Skeletal muscle cell (primary cell): ENCODE measurements at places on chromosomes 2 and 18.

DNA sequence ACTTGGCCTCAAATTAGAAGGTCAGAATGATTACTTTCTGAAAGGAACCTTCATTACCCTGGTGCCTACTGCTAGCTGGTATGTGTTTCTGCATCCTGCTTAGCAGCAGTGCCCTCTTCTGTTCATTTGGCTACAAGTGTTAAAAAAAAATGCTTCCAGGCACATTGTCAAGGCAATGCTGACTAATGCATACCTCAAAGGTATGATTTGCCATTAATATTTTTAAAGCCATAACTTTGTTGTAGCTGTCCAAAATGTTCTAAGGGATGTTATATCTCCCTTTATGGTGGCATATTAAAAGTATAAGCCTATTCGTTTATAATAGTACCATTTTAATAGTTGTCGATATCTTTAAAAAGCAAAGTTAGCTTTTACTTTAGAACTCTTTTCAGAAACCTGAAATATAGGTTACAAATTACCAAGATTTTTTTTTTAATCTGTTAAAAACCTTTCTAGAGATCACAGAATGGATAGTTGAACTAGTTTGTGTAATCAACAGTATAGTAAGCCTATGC is 52.0 kb upstream of the FAM171B start:
- peak; percentile 26 for DNase-seq

GRCh38 chr2:233964581-233964980 is 47.4 kb downstream of the TRPM8 start:
- DNase-seq = no peak

DNA sequence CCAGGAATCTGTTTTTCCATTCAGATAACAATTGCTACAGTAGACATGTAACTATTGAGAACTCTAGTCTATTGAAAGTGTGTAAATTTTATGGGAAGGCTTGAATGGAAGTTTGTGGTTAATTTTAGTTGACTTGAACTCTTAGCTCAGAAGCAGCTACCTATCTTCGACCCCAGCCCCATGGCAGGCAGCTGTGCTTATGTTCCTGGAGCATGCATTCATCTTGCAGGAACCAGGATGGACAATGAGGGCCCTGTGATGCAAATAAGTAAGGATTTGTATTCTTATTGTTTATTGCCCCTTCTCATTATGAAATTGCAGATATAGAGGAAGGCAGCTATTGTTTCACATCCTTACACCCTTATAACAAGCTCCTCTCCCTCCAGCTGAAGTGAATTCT is 1252.2 kb downstream of the DPP10 start:
- DNase-seq = no peak

DNA sequence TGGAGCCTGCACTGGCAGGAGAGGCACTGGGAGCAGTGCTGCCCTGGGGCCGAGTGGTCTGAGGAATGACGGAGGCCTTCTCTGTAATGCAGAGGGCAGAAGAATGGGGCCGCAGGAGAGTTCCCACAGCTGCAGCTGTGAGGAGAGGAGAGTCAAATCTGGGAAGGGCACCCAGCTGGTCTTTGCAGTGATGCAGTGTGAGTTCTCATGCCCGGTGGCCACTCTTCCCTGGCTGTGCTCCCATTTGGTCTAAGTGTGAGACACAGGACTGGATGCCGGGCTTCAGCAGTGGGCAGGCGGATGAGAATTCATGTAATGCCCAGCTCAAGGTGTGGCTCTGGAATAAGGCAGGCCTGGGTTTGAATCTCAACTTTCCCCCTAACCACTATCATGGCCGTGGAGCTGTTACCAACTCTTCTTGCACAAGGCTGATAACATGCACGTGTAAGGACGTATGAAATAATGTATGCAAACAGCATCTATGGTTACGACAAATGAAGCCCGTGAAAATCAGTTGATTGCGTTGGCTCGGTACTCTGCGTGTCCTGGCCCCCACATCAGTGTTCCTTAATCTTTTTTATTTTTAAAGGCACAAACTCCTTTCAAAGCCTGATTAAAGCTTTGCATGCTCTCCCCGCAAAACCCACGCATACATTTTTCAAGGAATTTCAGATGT is 71.6 kb downstream of the ACKR3 start:
- DNase-seq = no peak

DNA sequence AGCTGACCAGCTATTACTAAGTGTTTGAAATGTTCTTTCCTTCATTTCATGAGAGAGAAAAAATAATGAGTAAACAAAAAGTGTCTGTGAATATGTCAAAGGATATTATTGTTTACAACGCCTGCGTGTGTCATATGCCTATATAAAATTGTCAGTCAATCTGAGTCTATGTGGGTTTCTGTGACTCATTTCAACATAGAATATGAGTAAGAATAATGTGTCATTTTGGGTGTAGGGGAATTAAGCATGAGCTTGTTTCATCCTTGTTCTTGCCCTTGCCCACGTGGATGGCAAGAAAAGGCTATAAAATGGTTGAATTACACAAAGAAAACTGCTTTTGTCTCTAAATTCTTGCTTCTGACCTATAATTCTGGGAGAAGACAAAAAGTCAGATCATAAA is 466.0 kb downstream of the PTH2R start:
- no peak for DNase-seq

- no peak for DNase-seq
Observed at GRCh38 chr18:13447621-13448334, 229.2 kb downstream of the LDLRAD4 start.

- DNase-seq = peak; percentile 41
Observed at GRCh38 chr18:36075862-36076587, 8.7 kb upstream of the RPRD1A start.

DNA sequence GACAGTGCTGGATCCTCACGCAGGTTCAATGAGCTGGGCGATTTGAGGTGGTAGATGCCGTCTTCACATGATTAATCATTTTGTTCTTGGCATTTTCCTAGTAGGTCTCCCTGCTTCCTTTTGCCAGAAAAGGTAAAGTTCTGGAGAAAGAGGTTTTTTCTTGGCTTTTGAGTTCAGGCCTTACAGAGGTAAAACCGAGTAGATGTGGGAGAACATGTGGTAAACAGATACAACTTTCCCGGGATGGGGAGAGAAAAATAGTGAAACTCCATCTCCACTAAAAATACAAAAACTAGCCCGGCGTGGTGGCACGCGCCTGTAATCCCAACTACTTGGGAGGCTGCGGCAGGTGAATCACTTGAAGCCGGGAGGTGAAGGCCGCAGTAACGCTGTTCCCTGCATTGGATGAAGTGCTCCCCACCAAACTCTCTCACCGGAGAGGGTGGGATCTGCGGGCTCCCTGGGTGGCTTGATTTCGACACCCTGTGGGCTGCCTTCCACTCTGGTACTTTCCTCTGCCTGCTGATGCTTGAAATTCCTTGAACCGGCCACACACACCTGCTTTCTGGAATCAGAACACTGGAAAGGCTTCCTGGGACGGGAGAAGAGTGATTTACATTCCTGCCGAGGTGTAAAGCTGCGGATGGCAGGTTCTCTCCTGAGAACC is 88.8 kb downstream of the ACTR3 start:
- no peak for DNase-seq

DNA sequence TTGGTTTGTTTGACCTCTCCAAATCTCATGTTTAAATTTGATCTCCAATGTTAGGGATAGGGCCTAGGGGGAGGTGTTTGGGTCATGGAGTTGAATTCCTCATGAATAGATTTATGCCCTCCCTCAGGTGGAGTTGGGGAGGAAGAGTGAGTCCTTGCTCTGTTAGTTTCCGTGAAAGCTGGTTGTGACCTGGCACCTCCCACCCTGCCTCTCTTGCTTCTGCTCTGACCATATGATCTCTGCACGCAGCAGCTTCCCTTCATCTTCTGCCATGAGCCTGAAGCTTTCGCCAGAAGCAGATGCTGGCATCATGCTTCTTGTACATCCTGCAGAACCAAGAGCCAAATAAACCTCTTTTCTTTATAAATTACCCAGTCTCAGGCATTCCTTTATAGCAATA is 231.6 kb upstream of the ERBB4 start:
- no peak for DNase-seq

GRCh38 chr2:131673400-131674173 is 145.9 kb downstream of the CCDC74A start:
- DNase-seq = no peak

- DNase-seq = no peak
Observed at GRCh38 chr2:223970343-223971128, 13.3 kb downstream of the MRPL44 start.

GRCh38 chr2:59874361-59874760 is 679.1 kb downstream of the BCL11A start:
- DNase-seq = no peak

DNA sequence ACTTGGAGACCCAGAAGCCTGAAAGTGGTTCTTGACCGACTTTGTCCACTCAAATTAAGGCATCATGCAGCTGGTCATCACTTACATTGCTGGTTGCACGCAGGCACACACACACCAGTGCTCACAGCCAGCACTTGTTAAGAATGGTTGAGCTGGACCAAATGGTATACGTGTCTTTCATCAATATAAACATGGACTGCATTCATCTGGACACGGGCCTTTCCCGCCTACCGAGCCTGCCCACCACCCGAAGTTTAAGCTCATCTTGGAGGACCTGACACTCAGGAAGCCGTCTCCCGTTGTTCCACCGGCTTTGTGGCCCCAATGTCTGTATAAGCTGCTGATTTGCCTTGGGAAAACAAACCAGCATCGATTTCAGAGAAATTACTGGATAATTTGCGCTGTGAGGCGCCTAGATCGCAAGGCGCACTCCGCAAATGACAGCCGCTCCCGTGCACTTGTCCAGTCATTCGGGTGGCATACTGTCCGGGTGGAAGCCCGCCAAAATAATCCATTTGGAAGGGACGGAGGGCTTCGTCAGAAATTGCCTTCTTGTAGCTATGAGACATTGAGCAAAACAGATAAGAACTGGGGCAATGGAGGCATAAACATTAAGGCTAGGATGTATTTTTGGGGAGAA is 40.1 kb upstream of the AKAIN1 start:
- no peak for DNase-seq

DNA sequence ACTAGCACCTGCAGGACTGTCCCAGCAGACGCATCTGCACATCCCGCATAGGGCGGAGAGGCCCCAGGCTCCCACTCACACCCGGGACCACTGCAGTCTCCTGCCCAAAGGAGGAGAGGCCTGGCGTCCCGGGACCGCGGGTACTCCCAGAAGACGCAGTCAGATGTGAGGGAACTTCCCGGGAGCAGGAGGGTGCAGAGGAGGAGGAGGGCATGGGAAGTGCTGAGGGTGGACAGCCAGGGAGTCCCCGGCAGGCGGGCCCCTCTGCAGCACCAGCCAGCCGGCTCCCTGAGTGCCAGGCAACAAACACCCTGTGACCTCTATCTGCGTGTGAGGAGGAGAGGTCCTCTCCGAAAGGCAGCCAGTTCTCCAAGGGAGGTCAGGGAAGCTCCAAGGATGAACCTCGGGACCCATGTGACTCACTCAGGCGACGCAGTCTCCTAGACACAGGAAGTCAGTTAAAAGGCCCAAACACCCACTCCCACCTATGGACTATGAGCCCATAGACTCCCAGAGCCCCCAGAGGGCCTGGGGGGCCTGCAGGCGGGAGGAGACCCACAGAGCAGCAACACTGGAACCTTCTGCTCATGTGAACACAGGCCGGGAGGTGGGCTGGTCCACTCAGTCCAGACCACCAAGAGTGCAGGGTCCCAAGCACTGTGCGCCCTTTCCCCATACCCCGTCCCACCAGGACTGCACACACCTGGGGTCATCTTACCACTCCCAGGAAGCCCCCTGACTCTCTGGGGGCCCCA is 4.2 kb downstream of the PXDN start:
- DNase-seq = no peak

- no peak for DNase-seq
Observed at GRCh38 chr2:198340846-198341245, 536.5 kb downstream of the PLCL1 start.

GRCh38 chr2:6392966-6393365 is 472.7 kb downstream of the CMPK2 start:
- no peak for DNase-seq

DNA sequence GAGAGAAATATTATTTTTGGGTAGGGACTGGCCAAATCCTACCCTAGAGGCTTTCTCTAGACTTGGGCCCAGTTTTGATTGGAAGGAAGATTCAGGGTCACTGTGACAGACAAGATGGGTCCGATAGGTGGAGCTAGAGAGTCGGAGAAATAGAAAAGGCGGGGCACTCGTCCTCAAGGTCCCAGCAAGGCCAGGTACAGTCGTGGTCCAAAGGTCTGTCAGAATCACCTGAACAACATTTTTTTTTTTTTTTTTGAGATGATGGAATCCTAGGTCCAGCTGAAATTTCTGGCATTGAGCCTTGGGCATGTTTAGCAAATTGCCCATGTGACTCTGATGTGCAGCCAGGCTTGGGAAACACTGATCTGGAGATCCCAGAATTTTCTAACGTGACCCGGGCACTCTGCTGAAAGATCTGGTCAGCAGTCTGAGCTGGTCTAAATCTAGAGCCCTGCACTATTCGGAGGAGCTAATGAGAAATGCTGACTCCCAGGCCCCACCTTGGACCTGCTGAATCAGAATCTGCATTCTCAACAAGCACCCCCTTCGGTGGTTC is 23.0 kb upstream of the NTSR2 start:
- no peak for DNase-seq

- DNase-seq = no peak
Observed at GRCh38 chr2:128313091-128313836, 5.4 kb downstream of the HS6ST1 start.

GRCh38 chr18:22241921-22242361 is 72.6 kb downstream of the GATA6 start:
- DNase-seq = no peak

GRCh38 chr2:216486708-216487107 is 11.9 kb upstream of the RPL37A start:
- DNase-seq = no peak

DNA sequence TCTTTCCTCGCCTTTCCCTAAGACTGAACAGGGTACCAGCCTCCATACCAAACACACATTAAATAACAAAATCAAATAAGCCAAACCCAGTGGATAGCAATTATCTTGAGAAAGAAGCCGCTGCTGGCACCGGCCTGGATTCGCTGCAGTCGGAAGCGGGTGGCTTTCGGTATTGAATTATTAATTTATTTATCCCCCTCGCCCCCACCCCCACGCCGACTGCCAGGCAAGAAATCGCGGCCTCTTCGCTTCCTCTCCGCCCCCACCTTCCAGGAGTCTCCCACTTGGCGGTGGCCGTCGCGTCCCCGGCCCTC is 370 bp upstream of the ZNF804A start:
- DNase-seq = no peak

GRCh38 chr2:233080836-233081229 is 20.7 kb downstream of the INPP5D start:
- no peak for DNase-seq

- DNase-seq = peak; percentile 24
Observed at GRCh38 chr2:207734264-207734635, 22.8 kb downstream of the CCNYL1 start.

DNA sequence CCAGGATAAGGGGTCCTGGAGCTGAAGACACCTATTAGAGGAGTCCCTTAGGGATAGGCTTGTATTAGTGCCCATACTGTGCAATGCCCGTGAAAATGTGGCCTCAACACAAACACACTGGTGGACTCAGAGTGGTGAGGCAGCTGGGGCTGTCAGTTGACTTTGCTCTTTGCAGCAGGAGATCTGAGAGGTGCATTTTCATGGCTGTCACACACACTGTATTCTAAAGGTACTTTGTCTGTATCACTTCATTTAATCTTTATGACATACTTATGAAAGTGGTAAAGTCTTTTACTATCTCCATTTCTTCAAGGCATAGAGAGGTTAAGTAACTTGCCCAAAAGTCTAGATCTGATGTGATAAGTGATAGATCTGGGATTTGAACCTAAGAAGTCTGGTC is 55.1 kb upstream of the GCFC2 start:
- no peak for DNase-seq
